Activated effector memory CD4-positive, alpha-beta T cell treated with Interleukin-2 at 50 U/mL for 16 hours (primary cell): ENCODE measurements at places on chromosomes 1 and 21.

DNA sequence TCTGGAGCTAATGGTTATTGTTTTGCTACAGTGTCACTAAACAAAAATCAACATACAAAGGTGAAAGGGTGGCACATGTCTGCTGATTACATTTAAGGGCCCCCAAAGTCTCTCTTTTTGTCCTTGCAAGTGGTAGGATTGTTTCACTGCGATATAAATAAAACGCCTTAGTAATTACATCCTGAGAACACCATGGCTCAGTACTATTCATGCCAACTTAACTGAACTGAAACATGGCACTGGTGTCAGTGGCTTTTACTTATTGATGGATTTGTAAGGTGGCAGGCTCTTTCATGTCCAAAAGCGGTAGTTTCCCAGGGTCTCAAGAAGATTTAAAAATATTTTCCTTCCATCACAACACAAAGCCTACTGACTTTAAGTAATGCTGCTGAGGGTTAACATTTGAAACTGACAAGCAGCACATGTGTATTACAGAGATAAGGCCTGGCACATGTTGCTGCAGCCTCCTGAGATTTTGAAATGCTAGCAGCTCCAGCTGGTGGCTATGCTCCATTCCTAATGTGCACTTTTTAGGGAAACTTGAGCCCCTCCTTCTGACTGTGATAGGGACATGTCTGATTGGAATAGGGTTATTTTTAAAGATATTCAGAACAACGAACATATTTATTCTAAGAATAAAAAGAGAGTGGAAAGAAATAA, 86.8 kb downstream of the ATP1B1 start:
- no peak for DNase-seq

GRCh38 chr21:43854773-43855633, 10.0 kb upstream of the AGPAT3 start:
- DNase-seq: no peak

- no peak for DNase-seq
These were observed 213.1 kb upstream of the USP24 start for GRCh38 chr1:55428231-55428630.

DNA sequence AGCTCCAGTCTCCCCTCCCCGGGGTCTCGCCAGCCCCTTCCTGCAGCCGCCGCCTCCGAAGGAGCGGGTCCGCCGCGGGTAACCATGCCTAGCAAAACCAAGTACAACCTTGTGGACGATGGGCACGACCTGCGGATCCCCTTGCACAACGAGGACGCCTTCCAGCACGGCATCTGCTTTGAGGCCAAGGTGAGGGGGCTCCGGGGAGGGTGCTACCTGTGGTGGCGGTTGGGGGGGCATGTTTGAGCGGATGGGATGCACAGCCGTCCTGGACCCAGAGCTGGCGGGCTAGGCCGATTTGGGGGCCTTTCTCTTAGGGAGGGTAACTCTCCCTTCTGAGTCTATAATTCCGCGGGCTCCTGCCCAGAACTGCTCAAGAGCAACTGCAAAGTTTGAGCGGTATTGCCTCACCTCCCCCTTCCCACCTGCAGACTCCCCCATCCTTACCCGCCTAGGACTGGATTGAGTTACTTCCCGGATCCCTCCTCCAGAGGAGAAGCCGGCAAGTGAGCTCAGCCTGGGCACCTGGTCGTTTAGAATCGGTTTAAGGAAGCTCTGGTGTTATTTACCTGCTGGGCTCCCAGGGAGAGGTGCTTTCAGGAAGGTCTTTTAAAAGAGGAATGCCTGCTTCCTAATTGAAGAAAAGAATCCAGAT, 730 bp downstream of the NOS1AP start:
- no peak for DNase-seq

GRCh38 chr1:168803806-168804510, 75.0 kb upstream of the DPT start:
- no peak for DNase-seq

DNA sequence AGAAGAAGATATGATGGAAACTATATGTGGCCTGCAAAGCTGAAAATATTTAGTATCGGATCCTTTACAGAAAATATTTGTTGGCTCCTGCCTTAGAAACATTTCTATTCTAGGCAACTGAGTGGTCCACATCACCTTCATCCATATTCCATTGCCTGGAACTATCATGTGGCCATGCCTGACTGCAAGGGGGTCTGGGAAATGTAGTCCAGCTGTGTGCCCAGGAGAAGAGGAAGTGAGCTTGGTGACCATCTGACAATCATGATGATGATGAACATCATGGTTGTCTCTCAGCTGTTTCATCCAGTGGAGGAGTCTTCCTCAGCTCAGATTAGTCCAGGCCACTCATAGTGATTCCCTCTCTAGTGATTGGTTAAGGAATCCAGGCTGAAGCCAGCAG, 61.8 kb upstream of the IFNLR1 start:
- no peak for DNase-seq

GRCh38 chr1:159835862-159836525, 9.3 kb downstream of the SLAMF8 start:
- no peak for DNase-seq

DNA sequence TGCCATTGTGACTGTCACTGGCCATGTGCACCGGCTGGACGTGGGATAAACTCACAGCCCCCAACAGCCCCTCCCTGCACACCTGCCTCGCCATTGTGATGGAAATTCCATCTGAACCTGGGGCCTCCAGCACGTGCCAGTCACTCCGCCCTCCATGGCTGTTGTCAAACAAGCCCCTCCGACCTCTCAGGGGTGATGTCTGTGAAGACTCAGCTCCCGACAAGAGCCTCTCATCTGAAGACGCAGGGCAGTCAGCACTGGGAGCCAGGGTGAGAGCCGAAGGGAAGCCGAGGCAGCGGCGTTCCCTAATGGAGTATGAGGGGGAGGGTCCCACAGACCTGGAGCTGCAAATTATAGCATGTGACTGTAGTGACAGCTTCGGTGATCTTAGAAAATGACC, 1.4 kb upstream of the KRTAP10-2 start:
- DNase-seq: no peak

GRCh38 chr1:6776895-6777294, 8.4 kb upstream of the CAMTA1 start:
- no peak for DNase-seq

- no peak for DNase-seq
These were observed 579.9 kb downstream of the DPYD start for GRCh38 chr1:97340951-97341350.

- DNase-seq: no peak
These were observed 145.2 kb upstream of the SNX7 start for GRCh38 chr1:98516306-98516705.

DNA sequence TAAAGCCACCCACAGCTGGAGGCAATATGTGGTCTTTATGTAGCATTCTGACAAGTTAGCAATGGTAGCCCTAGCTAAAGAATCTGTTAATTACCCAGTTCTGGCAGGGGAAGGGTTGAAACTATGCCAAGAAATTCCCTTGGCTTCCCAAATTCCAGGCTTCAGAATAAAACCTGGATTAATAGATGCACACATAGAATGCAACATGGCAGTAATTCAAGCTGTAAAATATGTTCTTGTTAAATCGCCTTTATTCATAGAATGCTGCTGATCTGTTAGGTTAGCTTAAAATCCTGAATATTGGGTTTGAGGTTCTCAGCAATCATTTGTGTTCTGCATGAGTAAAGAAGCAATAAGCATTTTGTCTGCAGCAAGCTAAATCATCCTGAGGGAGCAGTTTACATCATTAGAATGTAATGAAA, 80.1 kb downstream of the ZNF326 start:
- no peak for DNase-seq

- no peak for DNase-seq
These were observed 31.6 kb downstream of the FAAH start for GRCh38 chr1:46425726-46426125.

GRCh38 chr1:29806646-29807319, 570.5 kb downstream of the PTPRU start:
- DNase-seq: no peak

- DNase-seq: no peak
These were observed 8.6 kb downstream of the HJV start for GRCh38 chr1:146012703-146013558.

DNA sequence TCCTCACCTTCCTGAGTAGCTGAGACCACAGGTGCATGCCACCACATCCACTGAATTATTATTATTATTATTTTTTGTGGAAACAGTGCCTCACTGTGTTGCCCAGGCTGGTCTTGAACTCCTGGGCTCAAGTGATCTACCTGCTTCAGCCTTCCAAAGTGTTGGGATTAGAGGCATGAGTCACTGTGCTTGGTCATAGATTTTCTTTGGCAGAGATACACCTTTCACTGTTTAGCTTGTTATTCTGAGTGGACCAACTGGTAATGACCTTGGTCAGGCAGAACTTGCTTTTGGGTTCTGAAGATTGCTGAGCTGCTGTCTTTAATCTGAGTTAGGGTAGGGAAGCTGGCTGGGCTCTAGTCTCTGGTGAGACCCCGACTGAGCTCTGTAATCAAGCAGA, 66.8 kb downstream of the DNAH14 start:
- no peak for DNase-seq

- DNase-seq: no peak
These were observed 59.5 kb downstream of the KCNK1 start for GRCh38 chr1:233673261-233673946.
